Gastrocnemius medialis (tissue), 4 donors: ENCODE measurements at places on chromosomes 4 and X.

- DNase-seq: no peak
Measured at GRCh38 chr4:150211016-150211415, 132.8 kb downstream of the DCLK2 start.

- no peak for DNase-seq
Measured at GRCh38 chr4:10413177-10413576, 44.0 kb downstream of the ZNF518B start.

DNA sequence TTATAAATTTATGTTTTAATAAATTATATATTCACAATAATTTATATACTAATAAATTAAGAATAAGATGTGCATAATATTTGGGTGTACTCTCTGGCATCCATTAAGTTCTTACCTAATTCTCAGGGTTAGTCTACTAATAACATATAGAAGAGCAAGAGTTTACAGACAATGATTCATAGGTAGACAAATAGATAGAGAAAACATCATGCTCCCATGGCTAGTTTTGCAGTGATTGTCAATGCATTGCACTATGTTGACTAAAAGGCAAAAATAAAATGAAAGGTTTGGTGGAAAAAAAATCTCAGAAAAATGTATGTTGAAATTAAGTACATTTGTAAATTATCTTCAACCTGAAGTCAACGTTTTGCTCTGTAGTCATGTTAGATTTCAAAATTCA, 606.0 kb downstream of the KCTD8 start:
- DNase-seq: no peak

- no peak for DNase-seq
Measured at GRCh38 chr4:95627709-95628108, 78.9 kb upstream of the UNC5C start.

DNA sequence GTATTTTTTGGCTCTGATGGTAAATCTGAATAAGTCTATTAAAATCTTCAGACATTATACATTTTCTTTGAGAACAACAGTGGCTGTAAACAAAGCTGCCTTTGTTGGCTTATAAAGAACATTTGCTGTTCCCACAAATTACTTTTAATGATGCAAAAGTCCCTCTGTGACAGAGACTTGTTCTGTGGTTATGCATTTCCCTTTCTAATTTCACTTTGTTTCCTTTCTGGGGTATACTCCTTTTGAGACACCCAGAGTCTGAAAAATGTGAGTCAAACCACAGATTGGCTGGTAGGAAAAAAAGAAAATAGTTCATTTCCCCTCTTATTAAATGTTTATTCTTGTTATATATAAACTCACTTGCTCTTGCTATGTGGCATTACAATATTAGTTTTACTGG, 402.4 kb downstream of the PACRGL start:
- no peak for DNase-seq
